ENCODE measurements at places on chromosomes 6 and 20.
A peak's percentile ranks its signal among the peaks of the same experiment; 100 is the strongest.

GRCh38 chr6:141210901-141211300 is 921.8 kb upstream of the GJE1 start:
- no peak for DNase-seq

DNA sequence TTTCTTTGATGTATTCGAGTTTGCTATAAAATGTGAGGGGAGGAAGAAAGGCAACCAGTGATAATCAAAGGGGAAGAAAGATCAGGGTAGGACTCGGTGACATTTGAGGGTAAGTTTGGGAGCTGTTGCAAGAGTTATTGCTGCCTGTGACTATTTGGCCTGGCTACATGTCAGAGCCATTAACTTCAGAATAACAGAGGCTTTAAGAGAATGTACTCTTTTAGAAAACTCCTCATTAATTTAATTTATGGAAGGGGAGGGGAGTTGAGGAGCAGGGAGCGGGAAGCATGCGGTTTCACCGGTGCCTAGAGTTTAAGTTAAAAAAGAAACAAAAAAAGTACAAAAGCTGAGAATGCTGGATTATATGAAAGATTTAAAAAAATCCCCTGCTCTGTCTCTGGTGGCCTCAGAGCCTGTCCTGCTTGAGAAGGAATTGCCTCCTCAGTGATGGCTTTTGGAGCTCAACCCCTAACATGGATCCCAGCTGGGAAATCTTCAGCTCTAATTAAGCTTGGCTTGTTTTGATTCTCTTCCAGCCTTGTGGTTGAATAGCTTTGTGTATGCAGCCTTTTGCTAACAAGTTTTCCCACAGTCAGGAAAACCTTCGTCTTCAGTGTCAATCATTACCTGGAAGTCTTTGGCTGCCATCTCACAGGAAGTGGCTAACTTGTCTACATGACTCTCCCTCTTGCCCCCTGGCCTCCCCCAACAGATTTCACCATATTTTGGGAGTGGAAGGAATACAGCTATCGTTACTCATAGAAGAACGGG is 238.2 kb downstream of the SOX4 start:
- DNase-seq = no peak

DNA sequence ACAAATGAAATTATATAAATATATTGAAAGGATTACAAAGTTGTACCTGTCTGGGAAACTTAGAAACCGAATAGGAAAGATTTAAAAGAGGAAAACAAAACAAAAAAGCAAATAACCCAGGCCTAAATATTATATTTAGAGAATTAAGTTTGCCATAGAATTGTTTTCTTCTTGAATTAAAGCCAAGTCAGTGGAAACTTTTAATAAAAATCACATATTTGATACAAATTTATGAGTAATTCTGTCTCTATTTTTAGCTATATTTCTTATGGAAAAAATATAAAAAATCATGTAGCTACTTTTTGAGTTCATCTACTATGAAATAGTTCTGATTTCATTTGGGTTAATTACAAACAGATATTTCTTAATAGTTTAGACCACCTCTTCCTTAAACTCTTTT is 470.2 kb upstream of the HSF2 start:
- DNase-seq = no peak

DNA sequence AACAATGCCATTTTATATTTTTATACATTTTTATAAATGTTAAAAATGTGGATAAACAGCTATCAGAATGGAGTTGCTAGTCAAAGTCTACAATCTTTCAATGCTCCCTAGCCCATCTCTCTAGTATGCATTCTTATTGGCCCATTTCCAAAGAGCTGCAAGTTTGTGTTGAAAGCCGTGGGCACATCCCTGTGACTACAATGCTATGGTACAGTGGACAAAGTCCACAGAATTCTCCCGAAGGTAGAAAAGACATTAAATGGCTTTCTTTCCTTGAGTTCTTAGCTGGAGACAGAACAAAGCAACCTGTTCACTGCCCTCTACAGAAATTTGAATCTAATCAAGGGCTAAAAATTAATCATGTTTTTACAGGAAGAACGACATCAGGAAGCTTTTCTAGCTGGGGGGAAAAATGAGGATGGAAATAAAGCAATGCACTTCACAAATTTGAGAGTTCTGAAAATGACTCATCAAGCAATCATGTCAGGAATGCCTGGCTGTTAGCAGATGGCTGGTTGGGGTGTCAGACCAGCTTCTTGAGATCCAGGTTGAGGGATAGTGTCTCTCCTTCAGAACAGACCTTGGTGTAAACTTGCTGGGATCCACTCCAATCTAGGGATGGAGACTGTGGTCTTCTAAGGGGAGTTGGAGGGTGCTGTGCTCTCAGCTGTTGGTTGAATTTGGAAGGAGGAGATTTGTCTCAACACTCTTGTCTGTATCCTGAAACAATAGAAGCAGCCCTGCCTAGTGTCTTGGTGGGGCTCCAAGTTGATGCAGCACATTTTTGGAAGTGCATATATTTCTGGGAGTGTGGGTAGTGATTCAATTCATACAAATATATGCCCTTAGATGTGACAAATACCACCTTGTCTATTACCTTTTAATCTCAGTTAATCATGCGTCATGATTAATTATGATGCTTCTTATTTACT is 143.4 kb upstream of the PHACTR1 start:
- peak; percentile 31 for DNase-seq

DNA sequence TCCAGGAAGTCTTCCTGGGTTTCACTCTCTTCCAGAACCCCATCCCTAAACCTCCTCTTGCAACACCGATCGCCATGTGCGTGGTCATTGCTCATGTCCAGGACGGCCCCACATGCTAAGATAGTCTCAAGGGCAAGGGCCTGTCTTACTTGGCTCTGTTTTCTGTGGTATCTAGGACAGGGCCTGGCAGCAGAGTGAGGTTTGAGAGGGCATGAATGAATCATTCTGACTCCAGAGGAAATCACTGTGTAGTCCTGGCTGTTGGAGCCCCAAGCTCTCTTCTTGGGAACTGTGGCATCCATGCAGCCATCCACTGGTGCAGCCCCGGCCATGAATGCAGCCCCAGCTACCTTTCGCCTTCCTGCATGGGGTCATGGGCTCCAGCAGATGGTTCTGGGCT is 12.4 kb downstream of the SIRPA start:
- DNase-seq = no peak

DNA sequence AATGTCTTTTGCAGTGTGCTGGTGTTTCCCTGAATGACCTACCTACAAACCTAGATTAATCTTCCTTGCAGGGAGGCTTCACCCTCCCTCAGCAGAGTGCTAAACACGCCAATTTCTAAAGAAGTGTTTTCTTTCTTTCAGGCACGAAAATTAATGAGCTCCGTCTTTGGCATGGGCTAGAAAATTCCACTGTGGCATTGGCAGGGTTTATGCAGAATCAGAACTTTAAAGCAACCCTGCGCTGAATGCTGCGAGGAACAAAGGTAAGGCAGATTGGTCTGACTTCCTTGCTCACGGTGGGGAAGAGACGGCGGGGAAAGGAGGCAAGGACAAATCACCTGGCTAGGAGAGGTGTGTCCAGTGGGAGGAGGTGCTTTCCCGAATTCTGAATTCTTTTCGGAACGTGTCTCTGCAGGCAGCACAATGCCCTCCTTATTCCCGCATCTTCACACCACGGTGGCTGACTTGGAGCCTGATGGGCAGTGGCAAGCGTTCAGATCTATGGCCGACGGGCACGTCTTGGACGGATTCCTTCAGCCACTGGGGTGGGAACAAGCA is 6.2 kb upstream of the BANF2 start:
- DNase-seq = no peak

GRCh38 chr20:43925801-43926200 is 11.1 kb downstream of the TOX2 start:
- no peak for DNase-seq

DNA sequence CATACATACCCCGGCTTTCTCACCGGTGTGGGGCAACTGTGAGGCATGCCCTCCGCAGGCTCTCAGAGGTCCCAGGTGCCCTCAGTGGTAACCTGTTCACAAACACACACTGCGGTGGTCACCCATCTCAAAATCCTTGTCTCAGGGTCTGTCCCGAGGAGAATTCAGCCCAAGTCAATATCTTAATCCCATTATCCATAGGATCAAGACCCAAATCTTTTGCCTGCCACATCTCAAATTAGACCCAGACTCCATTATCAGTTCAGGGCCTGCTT is 140.8 kb downstream of the CDC5L start:
- no peak for DNase-seq

- DNase-seq = no peak
Observed at GRCh38 chr20:1491281-1491840, at the start of gene SIRPB2. SIRPB2 (minus strand) TSS chr20:1491420; CDS start chr20:1491359, 61 bp downstream.

DNA sequence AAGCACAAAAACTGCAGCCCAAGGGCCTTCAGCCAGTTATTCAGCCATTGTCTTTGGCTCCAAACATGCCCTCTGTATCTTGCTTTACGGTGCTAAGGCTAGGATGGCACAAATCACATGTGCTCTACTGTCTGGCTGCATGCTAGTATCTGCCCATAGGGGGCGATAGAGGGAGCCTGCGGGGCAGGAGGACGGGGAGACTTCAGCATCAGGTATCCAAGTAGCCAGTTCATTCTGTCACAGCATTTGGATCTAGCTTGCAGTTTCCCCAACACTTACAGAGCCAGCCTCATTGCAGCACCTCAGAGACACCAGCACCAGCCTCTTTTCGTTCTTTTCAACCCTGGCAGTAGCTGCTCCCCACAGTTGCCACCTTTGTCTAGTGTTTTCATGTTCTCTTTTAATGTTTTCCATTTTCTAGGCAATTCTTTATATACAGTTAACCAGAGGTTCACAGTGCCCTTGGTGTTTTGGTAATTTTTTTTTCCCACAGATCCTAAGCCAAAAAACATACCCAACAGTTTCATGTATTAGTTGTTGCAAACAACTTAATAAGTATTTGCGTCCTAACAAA is 705.9 kb downstream of the PTPRT start:
- DNase-seq = peak; percentile 74

DNA sequence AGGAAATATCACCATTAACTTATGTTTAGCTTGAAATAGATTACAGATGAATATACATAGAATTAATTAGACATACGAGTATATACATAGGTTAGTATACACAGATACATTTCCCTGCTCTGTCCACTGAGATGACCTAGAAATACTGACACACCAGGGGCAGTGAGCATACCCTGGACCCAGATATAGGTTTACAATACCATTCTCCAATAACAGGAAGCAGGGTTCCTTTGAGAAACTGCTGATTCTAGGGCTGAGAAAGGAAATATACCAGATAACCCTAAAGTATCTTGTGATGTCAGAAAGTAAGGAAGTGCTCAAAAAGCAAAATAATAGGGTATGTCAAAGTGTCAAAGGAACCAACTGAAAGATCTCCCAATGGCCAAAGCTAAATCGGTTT is 322.5 kb downstream of the HAO1 start:
- DNase-seq = no peak

DNA sequence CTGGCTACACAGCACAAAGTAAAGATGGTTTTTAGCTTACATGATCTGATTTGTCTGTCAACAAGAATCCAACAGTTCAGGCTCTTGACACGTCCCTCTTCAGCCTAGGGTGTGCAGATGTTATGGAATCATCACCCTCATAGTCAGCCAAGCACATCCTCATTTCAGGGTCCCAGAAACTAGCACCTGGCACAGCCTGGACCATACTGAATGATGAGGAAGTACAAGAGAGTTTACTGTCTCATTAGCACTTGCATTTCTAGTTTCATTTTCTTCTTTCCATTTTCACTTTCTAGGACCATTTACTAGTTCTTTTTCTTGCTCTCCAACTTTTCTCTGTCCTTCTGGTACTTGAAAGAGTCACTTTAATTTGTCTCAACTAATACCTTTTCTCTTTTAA is 6.5 kb downstream of the RIPOR2 start:
- DNase-seq = no peak

DNA sequence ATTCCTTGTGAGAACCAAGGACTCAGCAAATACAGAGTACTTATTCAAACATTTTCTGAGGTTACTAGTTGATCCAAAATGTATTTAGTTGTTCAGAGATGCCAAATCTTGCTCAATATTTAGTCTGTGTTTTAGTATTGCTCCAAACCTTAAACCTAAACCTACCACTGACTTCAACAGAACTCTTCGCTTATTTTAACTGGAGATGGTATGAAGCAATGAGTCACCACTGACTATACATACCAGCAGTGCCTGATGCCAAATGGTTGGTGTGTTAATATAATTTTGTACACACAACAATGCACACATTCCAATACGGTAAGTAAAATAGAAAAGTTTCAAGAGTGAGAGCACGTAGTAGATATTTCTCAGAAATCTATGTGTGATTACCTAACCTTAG is 1.9 kb upstream of the SPTLC3 start:
- DNase-seq = no peak
